ENCODE measurements at places on chromosomes 1 and 21.

DNA sequence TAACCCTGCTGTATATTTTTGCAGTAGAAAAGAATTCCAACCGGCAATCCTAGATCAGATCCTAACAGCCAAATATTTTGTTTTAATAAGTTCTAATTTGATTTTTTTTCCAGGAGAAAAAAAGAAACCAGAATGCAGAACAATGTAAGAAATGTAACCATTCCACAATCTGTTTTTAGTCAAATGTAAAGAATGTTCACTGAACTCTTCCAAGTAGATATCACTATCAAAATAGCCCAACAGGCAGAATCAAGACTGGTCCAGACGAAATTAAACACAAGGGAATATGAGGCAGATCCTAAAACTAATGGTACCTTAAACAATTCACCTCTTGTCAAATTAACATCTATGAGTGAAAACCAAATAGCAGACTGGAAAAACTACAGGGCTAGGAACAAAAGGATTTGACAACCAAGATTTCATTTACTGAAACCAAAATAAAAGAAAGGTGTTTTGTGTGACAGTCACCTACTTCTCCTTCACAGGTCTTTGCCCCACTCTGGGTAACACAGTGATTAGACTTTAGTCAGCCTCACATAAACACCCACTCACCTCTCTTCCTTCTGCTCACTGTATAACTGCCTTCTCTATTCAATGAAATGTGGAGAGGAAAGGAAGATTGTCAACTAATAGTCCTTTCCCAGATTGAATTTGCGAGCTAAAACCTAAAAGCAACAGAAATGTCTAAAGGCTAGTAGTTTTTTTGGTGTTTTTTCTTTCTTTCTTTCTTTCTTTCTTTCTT, 137.9 kb downstream of the FAF1 start:
- DNase-seq, result no peak

DNA sequence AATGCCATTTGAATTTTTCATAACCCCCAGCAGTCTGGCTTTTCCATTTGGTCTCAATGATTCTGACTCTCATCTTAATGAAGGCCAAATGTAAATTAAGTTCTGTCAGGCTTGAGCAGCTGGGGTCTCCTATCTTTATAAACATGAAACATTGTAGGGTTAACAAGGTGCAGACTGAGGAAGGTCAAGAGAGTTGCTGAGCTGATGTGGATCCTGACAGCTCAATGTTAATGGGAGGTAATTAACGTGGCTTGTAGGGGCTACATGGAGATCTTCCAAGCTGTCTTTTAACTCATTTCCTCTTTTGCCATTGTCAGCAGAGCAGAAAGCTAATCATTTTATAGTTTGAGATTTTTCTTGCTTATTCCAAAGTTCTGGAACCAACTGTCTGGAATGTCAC, 55.2 kb downstream of the FGGY start:
- DNase-seq, result no peak

- DNase-seq, result no peak
Observed at GRCh38 chr1:18972991-18973390, 16.5 kb upstream of the IFFO2 start.

DNA sequence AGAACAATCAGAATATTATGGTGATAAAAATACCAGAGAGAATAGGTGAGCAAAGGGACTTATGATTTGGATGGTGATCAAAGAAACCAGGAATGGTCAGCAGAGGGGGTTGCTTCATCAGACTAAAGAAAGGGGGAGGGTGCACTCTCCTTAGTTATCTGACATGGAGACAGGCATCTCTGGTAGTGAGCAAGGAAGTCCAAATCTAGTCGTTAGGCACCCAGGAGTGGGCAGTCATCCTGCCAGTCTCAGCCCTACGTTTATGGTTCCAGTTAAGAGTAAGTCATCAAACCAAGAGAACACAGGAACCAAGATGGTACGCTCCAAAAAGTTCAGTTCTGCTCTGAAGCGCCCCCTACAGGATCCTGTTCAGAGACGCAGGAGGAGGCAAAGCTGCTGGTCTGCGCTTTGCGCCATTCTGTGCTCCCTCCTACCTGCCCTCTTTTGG, 28.6 kb downstream of the EBNA1BP2 start:
- no peak for DNase-seq

- DNase-seq, result no peak
Observed at GRCh38 chr1:67616394-67616985, 68.5 kb upstream of the GADD45A start.

DNA sequence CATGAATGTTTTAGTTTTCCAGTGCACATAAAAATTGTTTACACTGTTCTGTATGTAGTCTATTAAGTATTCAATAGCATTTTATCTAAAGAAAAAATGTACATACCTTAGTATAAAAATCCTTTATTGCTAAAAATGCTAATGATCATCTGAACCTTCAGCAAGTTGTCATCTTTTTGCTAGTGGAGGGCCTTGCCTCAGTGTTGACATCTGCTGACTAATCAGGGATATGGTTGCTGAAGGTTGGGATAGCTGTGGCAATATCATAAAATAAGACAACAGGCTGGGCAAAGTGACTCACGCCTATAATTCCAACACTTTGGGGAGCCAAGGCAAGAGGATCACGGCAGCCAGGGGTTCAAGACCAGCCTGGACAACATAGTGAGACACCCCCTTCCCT, 9.0 kb downstream of the DYNLT5 start:
- DNase-seq, result no peak

- DNase-seq, result no peak
Observed at GRCh38 chr1:19955534-19956170, 23.8 kb downstream of the PLA2G2A start.

- peak; percentile 5 for DNase-seq
Observed at GRCh38 chr1:225652729-225653462, at the start of gene ENAH. TSS of gene ENAH (minus strand) at chr1:225653123. CDS start at chr1:225652690, 433 bp downstream.

- no peak for DNase-seq
Observed at GRCh38 chr21:31180256-31181081, 142.2 kb upstream of the KRTAP19-8 start.

- DNase-seq, result peak; percentile 8
Observed at GRCh38 chr1:233304489-233305102, 9.1 kb upstream of the PCNX2 start.

DNA sequence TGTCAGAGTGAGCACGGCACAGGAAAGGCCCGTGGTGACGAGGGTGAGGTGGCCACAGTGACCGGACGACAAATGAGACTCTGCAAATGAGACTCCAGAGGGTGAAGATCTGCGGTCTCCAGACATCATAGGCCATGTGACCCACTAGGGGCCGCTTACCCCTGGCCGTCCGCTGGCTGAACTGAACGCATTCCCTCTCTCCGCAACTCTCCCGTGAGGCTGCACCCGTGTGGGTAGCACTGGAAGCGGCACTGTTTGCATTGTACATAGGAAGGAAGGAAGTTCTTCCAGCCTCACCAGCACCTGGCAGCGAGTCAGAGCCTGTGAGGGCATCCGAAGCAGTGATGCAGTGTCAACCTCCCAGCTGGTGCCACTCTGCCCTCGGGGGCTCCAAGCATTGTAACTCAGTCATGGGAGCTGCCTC, 23.6 kb upstream of the SPSB1 start:
- DNase-seq, result no peak

Data from effector memory CD8-positive, alpha-beta T cell (primary cell).